ENCODE measurements at places on chromosomes 12 and 14.
A peak's percentile ranks its signal among the peaks of the same experiment; 100 is the strongest.

GRCh38 chr12:129109174-129110001 lies 256.1 kb downstream of the GLT1D1 start:
- no peak for DNase-seq

GRCh38 chr14:76531821-76532318 lies 155.9 kb downstream of the ESRRB start:
- no peak for DNase-seq

- DNase-seq: no peak
Observed at GRCh38 chr14:103216857-103217256, 93.6 kb downstream of the TNFAIP2 start.

DNA sequence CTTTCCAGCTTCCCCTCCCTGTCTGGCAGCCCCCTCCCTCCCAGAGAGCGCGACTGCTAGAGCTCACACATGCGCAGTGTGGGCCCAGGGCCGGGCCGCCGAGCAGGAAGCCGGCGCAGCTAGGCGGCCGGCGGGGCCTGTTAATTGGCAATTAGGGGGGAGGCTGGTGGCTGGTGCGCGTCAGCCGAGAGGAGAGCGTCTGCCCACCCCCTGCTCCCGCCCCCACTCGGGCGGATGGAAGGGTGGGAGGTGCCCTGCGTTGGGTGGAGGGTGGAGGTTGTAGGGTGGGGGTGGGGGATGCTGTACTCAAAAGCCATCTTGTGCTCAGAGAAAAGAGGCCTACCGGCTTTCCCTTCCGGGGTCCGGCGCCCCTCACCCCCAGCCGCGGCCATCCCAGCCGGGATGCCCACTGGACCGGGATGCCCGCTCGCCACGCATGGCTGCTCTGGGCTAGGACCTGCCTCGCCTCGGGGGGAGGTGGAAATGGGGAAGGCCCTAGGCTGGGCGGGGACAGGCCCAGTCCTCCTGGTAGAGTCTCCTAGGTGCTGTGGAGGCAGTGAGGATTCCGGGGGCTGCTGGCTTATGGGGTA lies 9.2 kb downstream of the HOXC8 start:
- DNase-seq: peak; percentile 85

- DNase-seq: peak; percentile 56
Observed at GRCh38 chr14:69685218-69685616, 73.8 kb downstream of the SUSD6 start.

DNA sequence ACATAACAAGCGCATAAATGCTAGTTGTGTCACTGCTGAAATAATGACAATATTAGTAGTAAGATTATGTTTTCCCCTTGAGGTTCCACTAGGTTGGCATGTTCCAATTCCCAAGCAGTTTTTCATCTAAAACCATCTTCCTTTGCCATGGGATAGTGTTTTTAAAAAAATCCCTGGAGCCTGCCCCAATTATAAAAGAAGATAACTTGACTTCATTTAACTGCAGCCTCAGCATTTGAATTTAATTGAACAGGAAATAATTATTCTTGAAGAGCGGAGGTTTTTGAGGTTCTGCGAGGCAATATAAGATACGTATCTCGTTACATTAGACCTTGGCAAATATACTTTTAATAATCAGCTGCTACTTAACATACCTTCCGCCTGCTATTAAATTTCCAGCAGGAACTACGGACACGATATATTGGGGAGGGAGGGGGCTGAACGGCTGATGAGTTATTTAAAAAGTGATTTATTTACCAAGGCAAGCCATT lies 65.2 kb upstream of the HSPB8 start:
- DNase-seq: no peak

DNA sequence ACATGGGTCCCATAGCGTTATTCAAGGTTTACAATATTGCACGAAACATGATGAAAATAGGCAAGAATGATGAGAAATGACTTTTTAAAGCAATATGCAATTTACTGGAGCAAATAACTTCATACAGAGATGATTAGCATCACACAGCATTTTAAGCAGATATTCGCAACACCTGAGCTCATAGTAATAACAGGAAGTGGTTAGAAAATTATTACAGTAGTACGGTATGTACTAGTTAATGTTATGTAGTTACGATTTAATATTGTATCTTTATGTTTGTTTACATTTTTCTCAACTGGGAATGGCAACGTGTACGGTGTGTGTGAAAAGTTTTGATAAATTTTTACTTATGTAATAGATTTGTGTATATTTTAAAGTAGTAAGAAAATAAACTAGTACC lies 102.6 kb downstream of the OSBPL8 start:
- DNase-seq: no peak

- no peak for DNase-seq
Observed at GRCh38 chr12:78871566-78871965, 7.0 kb downstream of the SYT1 start.

DNA sequence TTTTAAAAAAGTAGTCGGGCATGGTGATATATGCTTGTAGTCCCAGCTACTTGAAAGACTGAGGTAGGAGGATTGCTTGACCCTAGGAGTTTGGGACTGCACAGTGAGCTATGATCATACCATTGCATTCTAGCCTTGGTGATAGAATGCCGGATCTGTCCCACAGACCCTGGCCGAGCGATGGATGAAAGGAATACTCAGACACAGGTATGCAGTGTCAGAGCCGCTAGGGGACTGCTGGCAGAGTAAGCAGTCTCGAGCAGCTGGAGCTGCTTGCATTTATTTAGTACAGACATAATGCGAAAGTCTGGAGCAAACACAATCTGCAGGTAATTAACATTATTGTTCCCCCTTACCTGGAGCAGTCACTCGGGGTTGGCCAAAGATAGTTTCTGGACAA lies 18.6 kb downstream of the AICDA start:
- DNase-seq: no peak

GRCh38 chr14:40252817-40253447 lies 820.7 kb upstream of the FBXO33 start:
- DNase-seq: no peak

- no peak for DNase-seq
Observed at GRCh38 chr12:93960521-93960920, 187.9 kb upstream of the PLXNC1 start.

DNA sequence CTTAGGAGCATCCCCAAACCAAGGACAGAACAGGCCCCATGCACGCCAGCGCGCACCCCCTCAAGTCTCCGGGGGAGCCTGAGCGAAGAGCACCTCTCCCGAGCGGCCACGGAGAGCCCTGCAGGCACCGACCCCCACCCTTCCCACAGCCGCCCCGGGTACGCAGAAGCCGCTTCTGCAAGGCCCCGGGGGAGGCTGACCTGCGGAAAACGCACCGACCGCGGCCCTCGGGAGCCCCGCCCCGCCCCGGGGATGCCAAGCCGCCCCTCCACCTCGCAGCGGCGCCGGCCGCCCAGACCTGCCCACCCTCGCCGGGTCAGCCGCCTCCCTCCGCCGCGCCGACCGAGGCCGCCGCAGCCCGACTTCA lies 385 bp downstream of the CAPRIN2 start:
- no peak for DNase-seq

- no peak for DNase-seq
Observed at GRCh38 chr12:69732088-69732487, 6.6 kb upstream of the RAB3IP start.

GRCh38 chr12:95802482-95803270 lies 12.1 kb upstream of the NTN4 start:
- DNase-seq: no peak

GRCh38 chr12:697481-697880 lies 34.2 kb upstream of the NINJ2 start:
- no peak for DNase-seq

- DNase-seq: no peak
Observed at GRCh38 chr14:59123531-59123930, 64.9 kb upstream of the DAAM1 start.

GRCh38 chr12:29783773-29784666 lies at the start of gene TMTC1:
TSS of gene TMTC1 (minus strand) at chr12:29783942. CDS start at chr12:29783751, 191 bp downstream.
- no peak for DNase-seq

- DNase-seq: no peak
Observed at GRCh38 chr12:41013881-41014642, 174.1 kb upstream of the PDZRN4 start.

DNA sequence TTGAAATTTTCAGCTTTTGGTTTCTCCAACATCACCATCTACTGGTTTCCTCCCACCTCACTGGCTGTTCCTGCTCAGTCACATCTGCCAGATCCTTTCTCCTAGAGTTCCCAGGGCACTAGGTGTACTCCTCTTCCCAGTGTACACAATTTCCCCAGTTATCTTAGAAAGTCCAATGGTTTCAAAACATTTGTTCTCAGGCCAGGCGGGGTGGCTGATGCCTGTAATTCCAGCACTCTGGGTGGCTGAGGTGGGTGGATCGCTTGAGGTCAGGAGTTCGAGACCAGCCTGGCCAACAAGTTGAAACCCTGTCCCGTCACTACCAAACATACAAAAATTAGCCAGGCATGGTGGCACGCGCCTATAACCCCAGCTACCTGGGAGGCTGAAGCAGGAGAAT lies 60.7 kb downstream of the SPPL3 start:
- DNase-seq: no peak

GRCh38 chr12:102629262-102629888 lies 149.0 kb upstream of the IGF1 start:
- no peak for DNase-seq

DNA sequence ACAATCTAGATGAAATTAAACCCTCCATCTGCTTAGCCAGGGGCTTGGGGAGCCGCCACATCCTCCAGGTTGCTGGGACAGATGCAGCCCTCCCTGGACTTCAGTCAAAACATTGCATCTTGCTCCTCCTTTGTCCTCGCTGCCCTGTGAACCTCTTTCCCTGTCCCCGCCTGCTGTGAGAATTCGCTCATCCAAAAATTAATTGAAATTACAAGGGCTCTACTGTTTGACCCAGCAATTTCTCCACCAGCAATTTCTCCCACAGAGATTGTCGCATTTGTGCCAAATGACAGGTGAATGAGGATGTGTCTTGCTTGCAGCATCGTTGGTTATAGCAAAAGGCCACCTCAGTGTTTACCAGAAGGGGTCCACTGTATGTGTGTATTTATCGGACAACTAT lies 5.0 kb upstream of the POP5 start:
- no peak for DNase-seq

GRCh38 chr12:100578923-100579322 lies 5.4 kb downstream of the GAS2L3 start:
- DNase-seq: no peak

- no peak for DNase-seq
Observed at GRCh38 chr12:18872770-18873169, 134.9 kb downstream of the CAPZA3 start.

DNA sequence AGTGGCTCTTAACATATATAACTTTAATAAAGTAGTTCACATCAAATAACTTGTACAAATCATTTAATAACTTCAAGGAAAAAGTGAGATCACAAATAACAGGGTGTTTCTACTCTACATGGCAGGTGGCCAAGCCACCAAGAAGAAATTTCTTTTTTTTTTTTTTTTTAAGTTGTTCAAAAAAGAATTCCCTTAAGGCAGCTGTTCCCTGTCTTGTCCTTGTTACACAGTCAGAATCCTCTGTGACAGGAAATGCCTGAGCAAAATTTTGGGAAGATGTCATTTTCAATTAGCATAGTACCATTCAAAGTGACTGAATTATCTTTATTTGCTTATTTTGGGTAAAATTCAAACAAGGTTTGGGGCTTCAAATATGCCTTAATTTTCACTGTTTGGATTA lies 79.4 kb downstream of the LIN7A start:
- DNase-seq: no peak

- no peak for DNase-seq
Observed at GRCh38 chr14:21267431-21267845, 1.8 kb downstream of the HNRNPC start.

DNA sequence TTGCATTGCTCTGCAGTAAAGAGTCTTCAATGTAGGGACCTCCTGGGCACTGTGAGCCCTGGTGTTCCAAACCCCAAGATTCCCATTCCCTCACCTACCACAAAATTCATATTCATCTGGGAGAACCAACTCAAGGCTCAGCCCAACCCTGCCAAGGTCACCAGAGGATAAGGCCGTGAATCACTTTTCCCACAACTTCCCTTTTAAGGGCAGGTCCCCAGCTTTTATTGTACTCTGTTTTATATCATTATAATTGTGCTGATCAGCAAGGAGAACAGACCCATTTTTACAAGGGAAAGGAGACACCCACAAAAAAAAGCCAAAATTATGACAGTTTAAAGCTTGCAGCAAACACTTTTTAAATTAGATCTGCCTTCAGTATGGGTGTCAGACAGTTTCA lies 363.0 kb upstream of the FKBP4 start:
- DNase-seq: no peak

GRCh38 chr14:100313464-100314230 lies 7.4 kb upstream of the SLC25A29 start:
- DNase-seq: no peak

- DNase-seq: no peak
Observed at GRCh38 chr12:83099436-83099835, 412.7 kb downstream of the TMTC2 start.

DNA sequence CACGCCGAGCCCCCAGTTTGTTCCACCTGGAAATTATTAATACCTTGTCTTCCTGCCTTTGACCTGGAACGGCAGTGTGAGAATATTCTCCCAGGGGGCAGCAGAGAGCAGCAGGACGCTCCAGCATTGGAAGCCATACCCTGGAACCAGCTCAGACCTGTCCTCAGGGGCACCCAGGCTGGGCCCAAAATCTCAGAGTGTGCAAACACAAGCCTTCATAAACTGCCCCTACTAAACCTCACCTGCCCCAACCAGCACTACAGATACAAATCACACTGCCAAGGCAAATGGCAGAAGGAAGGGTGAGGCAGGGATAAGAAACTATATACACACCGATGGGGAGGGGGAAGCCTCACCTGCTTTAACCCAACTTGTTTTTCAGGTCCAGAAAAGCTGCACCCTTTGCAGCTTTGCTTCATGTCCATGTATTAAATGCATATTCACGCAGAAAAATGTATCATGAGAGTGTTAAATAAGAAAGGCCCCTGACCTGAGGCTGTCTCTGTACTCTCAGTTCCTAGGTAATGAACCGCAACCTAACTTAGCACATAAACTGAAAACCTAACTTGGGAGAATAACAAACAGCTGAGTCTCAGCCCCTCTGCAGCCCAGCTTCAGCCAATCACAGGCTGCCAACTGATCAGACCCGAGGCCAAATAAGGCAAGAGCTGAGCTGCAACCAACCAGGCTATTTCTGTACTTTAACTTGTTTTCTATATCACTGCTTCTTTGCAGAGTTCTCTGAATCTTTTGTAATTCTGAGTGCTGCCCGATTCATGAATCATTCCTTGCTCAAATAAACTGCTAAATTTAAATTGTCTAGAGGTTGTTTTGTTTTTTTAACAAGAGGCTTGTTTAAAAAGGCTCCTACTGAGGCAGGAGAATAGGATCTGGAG lies 130.1 kb downstream of the SPTSSA start:
- DNase-seq: peak; percentile 55

- no peak for DNase-seq
Observed at GRCh38 chr14:54785778-54786770, 116.6 kb downstream of the GCH1 start.

- no peak for DNase-seq
Observed at GRCh38 chr14:94390372-94391086, 2.1 kb upstream of the SERPINA1 start.

GRCh38 chr12:6763380-6763779 lies 2.8 kb upstream of the PTMS start:
- DNase-seq: no peak

- no peak for DNase-seq
Observed at GRCh38 chr12:113853491-113853890, 112.6 kb downstream of the RBM19 start.

- DNase-seq: no peak
Observed at GRCh38 chr12:46089414-46090162, 99.2 kb upstream of the SCAF11 start.
